ENCODE measurements at places on chromosomes 4 and X.

DNA sequence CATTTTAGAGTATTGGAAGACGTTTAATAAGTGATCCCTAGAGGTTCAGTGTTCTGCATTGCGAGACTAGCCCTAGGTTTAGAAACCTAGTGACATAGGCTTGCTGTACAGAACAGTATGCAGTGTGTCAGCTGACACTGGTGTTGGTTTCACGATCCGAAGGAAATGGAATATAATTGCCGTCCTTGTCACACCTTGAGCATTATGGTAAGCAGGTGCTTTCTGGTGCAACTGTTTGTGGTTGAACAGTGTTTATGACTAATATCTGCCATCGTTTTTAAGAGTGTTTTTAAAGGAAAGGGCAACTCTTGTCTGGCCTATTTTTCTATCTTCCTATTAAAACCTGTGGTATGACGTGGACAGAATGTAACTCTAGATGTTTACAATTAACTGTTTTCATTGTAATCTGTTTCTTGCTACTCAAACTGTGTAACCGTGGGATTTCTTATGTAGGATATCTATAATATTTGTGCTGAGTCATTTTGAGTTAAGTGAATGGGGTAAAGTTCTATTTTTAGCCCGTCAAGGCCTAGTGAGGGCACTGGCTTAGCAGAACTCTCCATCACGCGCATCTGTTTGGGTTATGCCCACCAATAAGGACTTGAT, 53.8 kb upstream of the TBC1D14 start:
- peak; percentile 61 for DNase-seq

GRCh38 chrX:76398970-76399369, 28.5 kb upstream of the MAGEE1 start:
- DNase-seq, result no peak

- DNase-seq, result no peak
Measured at GRCh38 chrX:69089203-69089602, 76.0 kb downstream of the PJA1 start.

- no peak for DNase-seq
Measured at GRCh38 chr4:108560616-108561015, 59.8 kb upstream of the RPL34 start.

- DNase-seq, result no peak
Measured at GRCh38 chr4:54229631-54230483, 764 bp downstream of the PDGFRA start.

GRCh38 chrX:17425136-17425535, 50.1 kb downstream of the NHS start:
- no peak for DNase-seq

GRCh38 chr4:8205749-8206611, 6.9 kb downstream of the SH3TC1 start:
- DNase-seq, result no peak
